ENCODE measurements at places on chromosomes 16 and 17.

- H3K4me1 ChIP-seq = no peaks in the 10 kb centered on the region
- no peak overlapping the region for H3K4me3 ChIP-seq
- no peak for DNase-seq
- H3K27me3 ChIP-seq = no peaks in the 10 kb centered on the region
- no peaks in the 10 kb centered on the region for H3K36me3 ChIP-seq
Observed at GRCh38 chr16:55189682-55190636, 134.0 kb upstream of the IRX6 start.

DNA sequence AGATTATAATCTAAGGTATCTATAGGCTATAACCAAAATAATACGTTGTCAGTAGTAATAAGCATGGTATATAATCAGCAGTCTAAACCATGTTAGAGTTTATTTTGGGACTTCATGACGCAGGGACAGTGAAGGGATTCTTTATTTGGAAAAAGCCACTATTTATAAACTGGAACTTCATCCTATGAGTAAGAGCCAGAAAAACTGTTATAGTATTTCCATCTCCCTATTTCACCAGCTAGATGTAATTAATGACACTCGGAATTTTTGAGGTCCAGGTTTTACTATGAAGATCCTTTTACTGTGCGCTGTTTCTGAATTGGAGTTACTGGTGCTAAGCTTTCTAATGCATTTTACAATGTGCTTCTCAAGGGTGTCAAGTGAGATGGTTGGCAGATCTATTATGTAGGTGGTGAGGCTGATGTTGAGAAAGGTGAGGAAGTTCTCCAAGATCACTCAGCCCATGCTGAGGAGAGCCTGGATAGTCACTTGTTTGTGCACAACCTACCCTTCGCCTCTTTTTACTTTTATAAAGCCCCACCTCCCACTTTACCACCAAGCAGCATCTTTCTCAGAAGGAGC is 149.3 kb downstream of the MSI2 start:
- H3K27me3 ChIP-seq = no peaks in the 10 kb centered on the region
- H3K4me1 ChIP-seq = peaks cover 47% of the 10 kb centered on the region
- peak overlapping the region; percentile 76 for H3K27ac ChIP-seq

GRCh38 chr16:20122011-20122410 is 48.3 kb upstream of the GPR139 start:
- H3K4me3 ChIP-seq = no peak overlapping the region
- H3K27me3 ChIP-seq = no peaks in the 10 kb centered on the region
- H3K27ac ChIP-seq = no peak overlapping the region
- no peaks in the 10 kb centered on the region for H3K36me3 ChIP-seq
- H3K4me1 ChIP-seq = no peaks in the 10 kb centered on the region
- DNase-seq = no peak

- DNase-seq = peak; percentile 80
- no peaks in the 10 kb centered on the region for H3K27me3 ChIP-seq
- H3K27ac ChIP-seq = peak within 1 kb of the TSS; percentile 80
- peaks cover 38% of the 10 kb centered on the region for H3K4me1 ChIP-seq
- no peaks in the 10 kb centered on the region for H3K36me3 ChIP-seq
Observed at GRCh38 chr16:19113577-19114358, at the start of gene ITPRIPL2. Gene ITPRIPL2 (plus strand): TSS chr16:19113964. CDS start chr16:19114462, 498 bp downstream.

DNA sequence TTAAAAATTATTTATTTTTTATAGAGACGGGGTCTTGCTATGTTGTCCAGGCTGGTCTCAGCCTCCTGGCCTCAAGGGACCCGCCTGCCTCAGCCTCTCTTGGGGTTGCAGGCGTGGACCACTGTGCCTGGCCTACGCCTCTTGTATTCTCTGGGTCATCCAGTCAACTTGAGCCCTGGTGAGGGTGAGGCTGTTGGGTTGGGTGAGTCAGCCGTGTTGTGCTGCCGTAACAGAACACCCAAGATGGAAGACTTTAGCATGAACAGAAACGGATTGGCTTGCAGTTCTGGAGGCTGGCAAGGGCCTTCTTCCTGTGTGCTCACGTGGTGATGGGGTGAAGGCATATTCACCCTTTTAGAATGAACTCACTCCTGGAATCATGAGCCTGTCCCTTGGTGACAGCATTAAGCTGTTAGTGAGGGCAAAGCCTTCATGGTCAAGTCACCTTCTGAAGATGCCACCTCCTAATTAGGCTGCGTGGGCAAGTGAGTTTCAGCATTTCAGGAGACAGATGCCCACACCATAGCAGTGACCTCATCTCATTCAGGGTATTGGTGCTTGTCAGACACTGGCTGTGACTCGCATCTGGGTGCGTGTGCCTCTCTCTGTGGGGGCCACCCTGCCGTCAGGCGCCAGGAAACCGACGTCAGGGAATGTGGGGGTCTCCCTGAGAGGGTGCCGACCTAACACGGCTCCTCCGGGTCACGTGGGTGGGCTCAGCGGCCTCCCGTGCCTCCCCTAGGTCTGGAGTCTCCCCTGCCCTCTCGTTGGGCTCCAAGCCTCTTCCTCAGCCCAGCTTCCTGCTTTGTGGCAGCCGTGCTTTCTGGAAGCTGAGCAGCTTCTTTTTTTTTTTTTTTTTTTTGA is 49.8 kb downstream of the WDR45B start:
- H3K27me3 ChIP-seq = no peaks in the 10 kb centered on the region
- H3K4me3 ChIP-seq = no peak overlapping the region
- H3K27ac ChIP-seq = peak overlapping the region; percentile 79
- peaks cover 27% of the 10 kb centered on the region for H3K4me1 ChIP-seq

- H3K4me1 ChIP-seq = peaks cover 5% of the 10 kb centered on the region
- H3K4me3 ChIP-seq = no peak overlapping the region
- DNase-seq = no peak
- H3K27me3 ChIP-seq = peaks cover 59% of the 10 kb centered on the region
- no peaks in the 10 kb centered on the region for H3K36me3 ChIP-seq
Observed at GRCh38 chr17:68198931-68199836, 48.7 kb upstream of the AMZ2 start.

DNA sequence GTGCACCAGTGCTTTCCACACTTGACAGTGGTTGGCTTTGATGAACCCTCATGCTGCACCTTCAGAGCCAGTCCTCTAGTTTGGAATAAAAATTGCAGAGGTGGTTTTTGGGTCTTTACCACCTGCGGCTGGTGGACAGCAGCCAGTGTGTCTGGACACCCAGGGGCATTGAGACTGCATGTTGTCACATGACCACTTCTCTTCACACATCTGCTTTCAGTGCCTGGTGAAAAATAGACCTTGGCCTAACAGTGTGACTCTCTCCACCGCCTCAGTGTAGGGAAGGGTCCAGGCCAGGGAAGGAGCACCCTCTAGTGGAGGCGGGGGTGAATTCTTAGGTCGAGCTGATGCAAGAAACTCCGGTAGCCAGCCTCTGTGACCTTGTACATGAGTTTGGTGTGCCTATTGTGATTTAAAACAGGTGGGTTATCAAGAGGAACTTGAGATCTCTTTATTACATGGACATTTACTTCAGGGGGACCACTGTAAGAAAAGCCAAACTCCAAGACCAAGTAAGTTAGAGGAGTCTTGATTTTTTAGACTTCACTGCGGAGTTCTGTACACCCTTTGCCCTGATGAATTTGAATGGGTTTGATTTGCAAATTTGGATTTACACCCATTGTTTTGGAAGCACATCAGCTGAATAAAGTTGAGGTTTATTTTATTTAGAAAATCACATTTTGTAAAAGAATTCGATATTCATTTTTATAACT is 17.9 kb downstream of the GOSR2 start:
- H3K36me3 ChIP-seq = peaks cover 43% of the 10 kb centered on the region
- no peak overlapping the region for H3K4me3 ChIP-seq
- DNase-seq = peak; percentile 41
- peaks cover 14% of the 10 kb centered on the region for H3K4me1 ChIP-seq

DNA sequence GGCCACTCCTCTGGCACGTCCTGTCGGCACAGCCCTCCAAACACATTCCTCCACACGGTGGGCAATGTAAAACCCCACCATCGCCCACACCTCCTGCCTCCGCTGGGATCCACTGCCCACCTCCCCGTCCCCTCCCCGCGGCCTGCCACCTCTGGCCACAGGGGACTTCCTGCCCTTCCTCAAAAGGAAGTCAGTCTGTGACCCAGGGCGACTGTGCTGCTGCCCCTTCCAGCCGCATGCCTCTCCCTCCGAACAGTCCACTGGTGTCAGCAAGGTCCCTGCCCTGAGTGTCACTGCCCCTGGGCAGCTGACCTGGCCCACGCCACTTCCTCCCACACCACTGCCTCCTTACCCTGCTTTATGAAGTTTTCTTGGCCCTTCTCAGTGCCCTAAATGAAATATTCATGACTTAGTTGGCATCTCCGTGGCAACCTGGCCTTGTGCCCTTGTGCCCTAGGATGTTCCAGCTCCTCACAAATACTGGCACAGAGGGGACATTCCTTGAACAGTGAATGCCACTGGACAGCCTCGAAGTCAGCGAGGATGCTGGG is 2.0 kb downstream of the PLD6 start:
- no peak for DNase-seq
- no peaks in the 10 kb centered on the region for H3K27me3 ChIP-seq
- no peak overlapping the region for H3K27ac ChIP-seq
- no peaks in the 10 kb centered on the region for H3K36me3 ChIP-seq
- H3K4me1 ChIP-seq = peaks cover 22% of the 10 kb centered on the region

- peak; percentile 93 for DNase-seq
- H3K27ac ChIP-seq = peak overlapping the region; percentile 56
- no peaks in the 10 kb centered on the region for H3K36me3 ChIP-seq
- peaks cover 19% of the 10 kb centered on the region for H3K4me1 ChIP-seq
Observed at GRCh38 chr16:15811481-15812400, 45.1 kb downstream of the MYH11 start.

DNA sequence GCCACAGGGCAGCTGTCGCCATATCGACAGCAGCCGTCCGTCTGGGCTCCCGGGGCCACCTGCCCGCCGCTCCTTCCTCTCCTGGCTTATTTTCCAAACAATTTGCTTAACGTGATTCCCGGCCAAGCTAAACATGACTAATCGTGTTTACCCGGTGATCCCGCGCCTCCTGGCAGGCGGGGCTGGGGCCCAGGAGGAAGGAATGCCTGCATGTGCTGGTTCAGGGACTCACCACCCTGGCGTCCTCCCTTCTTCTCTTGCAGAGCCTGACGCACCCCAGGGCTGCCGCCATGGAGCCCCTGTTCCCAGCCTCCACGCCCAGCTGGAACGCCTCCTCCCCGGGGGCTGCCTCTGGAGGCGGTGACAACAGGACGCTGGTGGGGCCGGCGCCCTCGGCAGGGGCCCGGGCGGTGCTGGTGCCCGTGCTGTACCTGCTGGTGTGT is 6.1 kb downstream of the SSTR5 start:
- peaks cover 6% of the 10 kb centered on the region for H3K27me3 ChIP-seq
- no peak overlapping the region for H3K27ac ChIP-seq
- peak; percentile 52 for DNase-seq
- no peaks in the 10 kb centered on the region for H3K36me3 ChIP-seq
